HT-29 (cell line): ENCODE measurements at places on chromosomes 6 and 20.

DNA sequence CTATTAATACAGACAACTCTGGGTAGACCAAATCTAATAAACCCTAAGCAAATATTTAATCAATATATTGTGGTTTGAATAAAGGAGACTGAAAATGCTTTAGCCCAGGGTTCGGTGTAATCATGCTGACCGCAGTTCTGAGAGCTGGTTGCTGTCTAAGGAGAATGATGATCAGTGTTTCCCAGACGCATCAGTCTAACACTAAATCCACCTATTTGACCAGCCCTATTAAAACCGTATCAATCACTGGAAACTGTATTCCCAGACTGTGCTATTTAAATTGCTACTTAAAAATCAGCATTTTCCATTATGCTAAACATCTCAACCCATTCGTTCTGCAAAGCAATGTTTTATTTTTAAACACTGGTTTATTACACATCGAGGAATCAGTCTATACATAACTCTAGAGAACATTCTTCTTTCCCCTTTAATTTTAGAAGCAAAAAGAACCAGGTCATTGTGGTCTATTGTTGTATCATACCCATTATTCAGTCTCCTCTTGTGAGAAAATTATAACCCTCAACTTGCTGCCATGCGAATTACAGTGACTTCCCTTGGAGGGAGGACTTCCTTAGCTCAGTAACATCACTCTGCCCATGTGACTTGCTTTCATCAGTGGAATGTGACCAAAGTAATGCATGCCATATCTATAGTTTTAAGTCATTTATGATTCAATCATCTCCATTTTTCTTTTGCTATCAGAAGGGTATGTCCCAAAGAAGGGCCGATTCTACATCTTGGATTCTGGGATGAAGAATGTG is 515.2 kb upstream of the JAG1 start:
- DNase-seq: no peak

GRCh38 chr6:105359419-105360370 is 43.2 kb downstream of the PREP start:
- DNase-seq: no peak

GRCh38 chr6:92887871-92888270 is 531.5 kb downstream of the EPHA7 start:
- no peak for DNase-seq

DNA sequence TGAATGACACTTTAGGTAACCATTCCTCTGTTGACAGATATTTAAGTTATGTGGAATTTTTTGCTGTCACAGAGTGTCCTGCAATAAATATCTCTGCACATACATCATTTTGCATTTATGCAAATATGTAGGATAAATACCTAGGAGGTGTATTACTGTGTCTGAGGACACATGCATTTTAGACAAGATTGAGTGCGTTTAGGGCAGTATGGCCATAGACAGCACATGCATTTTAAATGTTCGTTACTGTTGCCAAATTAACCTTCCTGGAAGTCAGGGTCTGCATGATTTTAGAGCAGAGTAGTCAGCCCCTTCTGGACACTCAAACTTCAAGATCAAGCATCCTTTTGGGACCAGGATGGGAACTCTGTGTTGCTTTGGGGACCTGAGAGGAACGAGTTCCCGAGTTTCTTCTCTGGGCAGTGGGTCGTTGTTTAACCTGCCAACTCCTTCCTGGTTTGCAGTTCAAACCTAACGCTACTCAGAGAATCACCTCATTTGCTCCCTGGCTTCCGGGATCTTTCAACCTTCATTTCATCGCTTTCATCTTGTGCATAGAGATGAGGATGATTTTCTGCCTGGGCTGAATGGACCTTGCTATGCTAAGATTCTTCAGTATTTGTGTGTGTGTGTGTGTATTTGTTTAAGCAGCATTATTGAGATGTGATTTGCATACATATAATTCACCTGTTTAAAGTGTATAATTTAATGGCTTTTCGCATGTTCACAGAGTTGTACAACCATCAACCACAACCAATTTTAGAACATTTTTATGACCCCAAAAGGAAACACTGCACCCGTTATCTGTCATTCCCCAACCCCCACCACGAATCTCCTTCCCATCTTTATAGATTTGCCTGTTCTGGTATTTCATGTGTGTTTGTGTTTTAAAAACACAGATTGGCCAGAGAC is 9.8 kb downstream of the BCAS4 start:
- DNase-seq: no peak

GRCh38 chr6:17418281-17419188 is 25.1 kb downstream of the CAP2 start:
- no peak for DNase-seq

DNA sequence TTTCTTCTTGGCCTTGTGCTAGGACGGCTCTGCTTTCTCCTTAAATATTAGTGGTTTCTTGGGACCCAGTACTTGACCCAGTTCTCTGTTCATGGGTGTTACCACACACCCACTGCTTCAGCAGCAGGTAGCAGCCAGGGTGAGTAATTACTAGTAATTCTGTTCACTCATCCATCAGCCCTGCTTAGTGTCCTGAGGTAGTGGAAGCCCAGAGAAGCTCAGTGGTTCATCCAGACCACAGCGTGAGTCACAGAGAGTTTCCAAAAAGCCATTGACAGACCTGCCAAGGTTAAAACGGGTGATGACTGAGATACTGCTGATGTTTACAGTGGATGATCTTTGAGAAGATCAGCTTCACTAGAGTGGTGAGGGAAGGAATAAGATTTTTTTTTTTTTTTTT is 51.7 kb upstream of the HINT3 start:
- no peak for DNase-seq

GRCh38 chr20:47258745-47259695 is 97.5 kb downstream of the ZMYND8 start:
- DNase-seq: no peak

GRCh38 chr6:163248051-163248450 is 166.5 kb upstream of the QKI start:
- DNase-seq: no peak
